PC-3 (cell line): ENCODE measurements at places on chromosomes 3 and 15. TPM values are rescaled to one million over a fixed set of nuclear protein-coding genes. Genes with fewer than 3 reads are reported as not detected.

GRCh38 chr3:150494411-150494977 lies 51.8 kb downstream of the SERP1 start:
- H3K36me3 ChIP-seq: no peaks in the 10 kb centered on the region
- DNase-seq: no peak
- peaks cover 38% of the 10 kb centered on the region for H3K4me1 ChIP-seq
- H3K27me3 ChIP-seq: no peaks in the 10 kb centered on the region
- H3K27ac ChIP-seq: no peak overlapping the region
- H3K4me3 ChIP-seq: no peak overlapping the region

GRCh38 chr3:175546115-175546514 lies 687.0 kb downstream of the NAALADL2 start:
- H3K36me3 ChIP-seq: no peaks in the 10 kb centered on the region
- H3K27ac ChIP-seq: no peak overlapping the region
- no peak overlapping the region for H3K4me3 ChIP-seq
- no peak for DNase-seq

DNA sequence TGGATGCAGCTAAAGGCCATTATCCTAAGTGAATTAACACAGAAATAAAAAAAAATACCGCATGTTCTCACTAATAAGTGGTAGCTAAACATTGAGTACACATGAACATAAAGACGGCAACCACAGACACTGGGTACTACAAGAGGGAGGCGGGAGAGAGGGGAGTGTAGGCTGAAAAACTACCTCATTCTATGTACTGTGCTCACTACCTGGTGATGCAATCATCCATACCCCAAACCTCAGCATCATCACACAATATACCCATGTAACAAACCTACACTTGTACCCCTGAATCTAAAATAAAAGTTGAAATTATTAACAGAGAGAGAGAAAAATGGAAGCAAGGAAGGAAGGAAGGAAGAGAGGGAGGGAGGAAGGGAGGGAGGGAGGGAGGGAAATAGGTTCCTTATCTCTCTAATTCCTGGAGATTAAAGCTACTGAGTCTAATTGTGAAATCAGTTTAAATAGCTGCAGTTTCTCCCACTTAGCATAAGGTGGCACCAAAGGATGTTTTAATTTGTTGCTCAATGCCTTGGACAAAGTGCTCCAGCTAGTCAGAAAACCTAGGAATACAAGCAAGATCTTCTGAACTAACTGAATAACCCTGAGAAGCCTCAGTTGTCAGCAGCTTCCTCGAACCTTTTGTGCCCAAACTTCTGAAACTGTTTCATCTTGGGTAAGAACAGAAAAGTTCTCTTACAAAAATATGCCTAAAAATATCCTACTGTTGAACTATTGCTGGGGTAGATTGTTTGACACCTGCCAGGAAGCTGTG lies 79.4 kb upstream of the ATP11B start:
- no peaks in the 10 kb centered on the region for H3K27me3 ChIP-seq
- DNase-seq: peak; percentile 81
- no peak overlapping the region for H3K4me3 ChIP-seq
- H3K4me1 ChIP-seq: 0 out of 2 replicates have a peak, but pooled peaks cover 3% of the 10 kb centered on the region
- no peaks in the 10 kb centered on the region for H3K36me3 ChIP-seq
- H3K27ac ChIP-seq: no peak overlapping the region

GRCh38 chr3:13869761-13870343 lies 10.0 kb downstream of the WNT7A start:
- no peaks in the 10 kb centered on the region for H3K27me3 ChIP-seq
- H3K4me1 ChIP-seq: no peaks in the 10 kb centered on the region; the same call in 1 of the 2 replicates
- DNase-seq: no peak
- H3K4me3 ChIP-seq: no peak overlapping the region
- no peak overlapping the region for H3K27ac ChIP-seq

GRM2 gene
- total RNA-seq: 0.07 and 0.17 TPM in 2 replicates

ADAMTS9 gene
- total RNA-seq: 0.55 TPM in 1 of 2 replicates, not detected in the other

PROS1 gene
- total RNA-seq: 5.5 and 5.8 TPM in 2 replicates

TTC21A gene
- total RNA-seq: 1.2 TPM in 2 replicates
